Activated CD8-positive, alpha-beta memory T cell treated with anti-CD3 and anti-CD28 coated beads for 24 hours (primary cell): ENCODE measurements at places on chromosomes 1 and 21.

DNA sequence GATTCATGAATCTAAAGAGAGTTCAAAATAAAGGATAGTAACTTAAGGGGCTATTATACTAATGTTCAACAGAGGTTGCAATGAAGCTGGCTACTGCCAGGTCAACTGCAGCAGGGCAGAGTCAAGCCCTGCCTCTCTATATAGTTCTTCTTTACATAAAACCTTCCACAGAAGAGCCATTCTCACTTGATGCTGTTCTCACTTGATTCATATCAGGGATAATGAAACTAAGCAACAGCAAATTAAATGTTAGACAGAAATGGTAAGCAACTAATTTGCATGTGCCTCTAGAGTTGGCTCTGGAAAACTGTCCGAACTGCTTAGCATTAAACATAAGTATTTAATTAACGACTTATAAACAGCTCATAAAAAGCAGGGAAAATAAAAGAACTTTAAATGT is 17.4 kb downstream of the CCSAP start:
- no peak for DNase-seq

- no peak for DNase-seq
Observed at GRCh38 chr1:52002038-52002917, 11.8 kb upstream of the RAB3B start.

GRCh38 chr1:8230292-8230621 is 87.7 kb upstream of the SLC45A1 start:
- DNase-seq, result no peak

DNA sequence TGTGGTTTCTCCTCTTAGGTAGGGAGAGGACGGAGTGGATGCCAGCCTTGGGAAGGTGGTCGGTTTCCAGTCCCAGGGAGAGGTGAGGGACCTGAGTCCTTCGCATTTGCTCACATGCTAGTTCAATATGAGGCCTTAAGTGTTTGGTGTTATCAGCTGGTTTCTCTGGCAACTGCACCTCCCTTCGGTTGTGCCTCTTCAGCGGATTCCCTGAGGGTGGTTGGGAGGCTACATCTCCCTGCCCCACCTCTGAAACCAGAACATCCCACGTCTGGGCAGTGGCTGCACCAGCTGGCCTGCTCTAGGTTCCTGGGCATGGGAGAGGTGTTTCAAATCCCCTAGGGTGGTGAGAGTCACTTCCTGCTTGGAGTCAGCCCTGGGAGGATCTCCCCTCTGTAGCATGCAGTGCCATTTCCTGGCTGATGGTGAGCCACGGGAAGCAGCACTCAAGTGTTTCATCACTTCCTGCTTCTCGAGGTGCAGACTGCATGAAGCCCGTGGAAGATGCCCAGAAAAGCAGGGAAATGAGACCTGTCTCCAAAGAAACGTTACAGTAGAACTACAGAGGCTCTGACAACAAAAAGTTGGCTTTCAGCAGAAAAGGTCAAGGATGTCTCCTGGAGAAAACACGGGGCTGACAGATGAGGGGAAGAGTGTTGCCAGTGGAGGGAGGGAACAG is 4.5 kb downstream of the TMEM125 start:
- DNase-seq, result peak; percentile 77

- no peak for DNase-seq
Observed at GRCh38 chr21:35198982-35199732, 150.1 kb upstream of the RUNX1 start.

GRCh38 chr1:234553240-234554188 is 56.5 kb downstream of the IRF2BP2 start:
- no peak for DNase-seq

DNA sequence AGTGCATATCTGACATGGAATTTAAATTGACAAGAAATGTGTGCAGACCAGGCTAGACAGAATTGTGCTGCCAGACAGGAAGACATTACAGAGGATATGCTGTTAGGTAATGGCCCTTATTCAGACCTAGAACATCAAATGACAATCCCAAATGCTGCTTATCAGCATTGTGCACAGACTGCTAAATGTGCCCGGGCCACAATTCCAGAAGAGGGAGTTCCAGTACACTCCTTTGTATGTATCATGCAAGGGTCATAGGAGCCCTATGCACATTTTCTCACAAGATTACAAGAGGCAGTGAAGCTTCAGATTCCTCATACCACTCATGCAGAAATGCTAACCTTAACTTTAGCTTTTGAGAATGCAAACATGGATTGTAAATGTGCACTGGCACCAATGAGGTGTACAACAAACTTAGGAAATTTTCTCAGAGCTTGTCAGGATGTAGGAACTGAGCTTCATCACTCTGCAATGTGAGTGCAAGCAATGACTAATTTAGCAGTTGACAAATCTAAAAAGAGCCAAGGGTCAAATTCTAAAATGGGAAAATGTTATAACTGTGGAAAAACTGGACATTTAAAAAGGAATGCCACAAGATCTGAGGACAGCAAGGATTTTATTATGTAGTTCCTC is 273.5 kb downstream of the COL11A1 start:
- DNase-seq, result no peak

- no peak for DNase-seq
Observed at GRCh38 chr1:68495968-68496679, 758 bp downstream of the DEPDC1 start.

DNA sequence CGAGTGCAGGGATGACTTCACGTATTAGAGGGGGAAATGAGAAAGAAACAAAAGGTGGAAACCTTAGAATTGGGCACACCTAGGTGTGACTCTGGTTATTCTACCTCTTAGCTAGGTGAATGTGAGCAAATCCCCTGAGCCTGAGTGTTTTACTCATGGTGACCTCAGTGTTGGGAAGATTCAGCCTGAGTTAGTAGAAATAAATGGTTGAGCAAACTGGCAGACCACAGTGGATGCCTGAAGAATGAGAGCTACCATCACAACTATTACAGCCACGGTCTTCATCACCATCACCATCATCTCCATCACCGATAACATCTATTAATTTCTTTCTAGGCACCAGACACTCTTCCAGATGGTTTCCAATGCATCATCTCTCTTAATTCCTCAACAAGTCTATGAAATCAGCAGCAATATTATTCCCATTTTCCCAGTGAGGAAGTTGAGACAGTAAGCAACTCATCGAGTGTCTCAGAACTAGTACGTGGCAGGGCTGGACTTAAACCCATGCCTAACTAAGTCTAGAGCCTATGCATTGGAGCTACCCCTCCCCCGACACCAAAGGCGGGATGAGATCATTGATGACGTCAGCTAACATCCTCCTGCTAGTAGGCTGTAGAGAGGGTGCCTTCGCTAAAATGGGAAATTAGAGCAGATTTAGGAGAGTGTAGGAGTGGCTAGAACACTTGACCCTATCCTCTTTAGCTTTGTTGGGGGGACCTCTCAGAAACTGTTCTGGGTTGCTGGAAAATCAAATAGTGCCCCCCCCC is 7.9 kb upstream of the KAZN start:
- DNase-seq, result no peak

- no peak for DNase-seq
Observed at GRCh38 chr1:162919034-162919433, 58.1 kb upstream of the CCDC190 start.

DNA sequence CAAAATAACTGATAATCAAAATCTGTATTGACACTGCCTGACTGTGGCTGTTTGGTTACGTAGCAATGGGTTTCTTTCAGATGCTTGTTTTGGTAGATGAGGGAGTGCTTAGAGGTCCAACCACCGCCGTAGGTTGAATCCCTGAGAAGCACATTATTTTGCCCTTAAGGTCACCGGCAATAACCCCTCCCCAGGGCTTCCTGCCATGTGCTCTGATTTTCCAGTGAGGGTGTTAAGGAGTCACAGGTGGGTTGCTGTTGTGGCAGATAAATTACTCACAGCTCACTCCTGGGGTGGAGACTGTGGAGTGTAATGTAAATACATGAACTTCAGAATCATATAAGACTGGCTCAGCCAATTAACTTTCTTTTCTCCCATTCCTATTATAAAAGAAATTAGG is 81.5 kb upstream of the ZP4 start:
- DNase-seq, result no peak

DNA sequence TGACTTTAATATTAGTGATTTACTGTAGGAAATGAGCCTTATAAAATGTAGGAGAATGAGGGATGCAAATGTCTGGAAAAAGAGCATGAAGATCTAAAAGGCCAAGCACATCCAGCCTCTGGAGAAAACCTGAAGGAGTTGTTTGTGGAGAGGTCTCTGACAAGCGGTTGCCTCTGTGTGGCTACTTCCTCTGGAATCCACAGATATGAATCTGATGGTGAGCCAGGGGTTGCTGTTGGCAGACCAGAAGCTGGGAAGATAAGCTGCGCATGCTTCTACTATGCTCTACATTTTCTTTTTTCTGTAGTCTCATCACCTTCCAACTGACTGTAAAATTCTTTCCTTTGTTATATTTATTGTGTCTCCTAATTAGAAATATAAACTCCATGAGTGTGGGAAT is 248.6 kb downstream of the OLFM3 start:
- DNase-seq, result no peak

DNA sequence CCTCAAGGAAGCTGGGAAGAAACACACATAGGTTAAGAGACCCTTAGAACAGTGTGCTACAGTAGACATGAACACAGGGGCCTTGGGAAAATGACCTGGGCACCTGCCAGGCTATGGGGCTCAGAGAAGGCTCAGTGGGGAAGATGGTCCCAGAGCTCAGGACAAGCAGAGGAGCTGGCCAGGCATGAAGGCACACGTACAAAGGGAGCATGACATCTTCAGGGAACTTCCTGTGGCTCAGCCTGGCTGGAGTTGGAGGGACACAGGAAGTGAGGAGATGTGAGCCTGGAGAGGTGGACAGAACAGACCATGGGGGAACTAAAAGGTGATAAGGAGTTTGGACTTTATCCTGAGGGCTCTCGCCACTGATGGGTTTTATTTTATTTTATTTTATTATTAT is 3.8 kb upstream of the SLC50A1 start:
- no peak for DNase-seq

GRCh38 chr1:90114521-90115141 is 119.7 kb downstream of the ZNF326 start:
- DNase-seq, result no peak

- no peak for DNase-seq
Observed at GRCh38 chr1:188363943-188364342, 1535.2 kb downstream of the PLA2G4A start.

DNA sequence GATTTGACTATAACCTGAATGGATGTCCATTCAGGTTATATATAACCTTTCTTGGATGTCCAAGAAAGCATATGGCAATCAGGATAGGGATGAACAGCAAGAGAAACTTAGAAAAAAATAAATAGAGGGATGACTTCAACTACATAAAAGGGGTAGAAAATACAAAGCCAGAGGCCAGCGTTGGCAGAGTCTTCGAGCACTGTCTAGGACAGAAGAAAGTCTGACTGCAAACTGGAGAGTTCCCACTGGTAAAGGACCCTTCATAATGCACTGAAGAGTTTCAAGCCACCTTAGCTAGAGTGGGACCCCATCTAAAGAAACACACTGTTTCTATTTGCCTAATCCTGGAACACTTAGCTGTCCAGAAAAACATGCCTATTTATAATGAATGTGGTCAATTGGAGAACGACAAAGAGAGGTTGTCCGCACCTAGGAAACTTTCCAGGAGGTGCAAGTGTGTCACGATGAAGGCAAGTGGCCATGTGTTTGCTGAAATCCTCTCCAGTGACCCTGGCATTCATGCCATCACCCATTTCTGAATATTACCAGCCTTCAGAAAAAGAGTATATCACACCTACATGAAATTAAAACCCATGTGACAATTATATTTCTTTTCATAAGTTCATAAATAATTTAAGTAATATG is 215.4 kb downstream of the ZNF648 start:
- DNase-seq, result no peak
